Stimulated activated CD4-positive, alpha-beta T cell treated with anti-CD3 and anti-CD28 coated beads, Interleukin-1b, Interleukin-23, amount 100 ng/mL, for 1 hour (primary cell): ENCODE measurements at places on chromosomes 4 and X.

- no peak for DNase-seq
These were observed 24.0 kb downstream of the HOPX start for GRCh38 chr4:56657128-56657527.

DNA sequence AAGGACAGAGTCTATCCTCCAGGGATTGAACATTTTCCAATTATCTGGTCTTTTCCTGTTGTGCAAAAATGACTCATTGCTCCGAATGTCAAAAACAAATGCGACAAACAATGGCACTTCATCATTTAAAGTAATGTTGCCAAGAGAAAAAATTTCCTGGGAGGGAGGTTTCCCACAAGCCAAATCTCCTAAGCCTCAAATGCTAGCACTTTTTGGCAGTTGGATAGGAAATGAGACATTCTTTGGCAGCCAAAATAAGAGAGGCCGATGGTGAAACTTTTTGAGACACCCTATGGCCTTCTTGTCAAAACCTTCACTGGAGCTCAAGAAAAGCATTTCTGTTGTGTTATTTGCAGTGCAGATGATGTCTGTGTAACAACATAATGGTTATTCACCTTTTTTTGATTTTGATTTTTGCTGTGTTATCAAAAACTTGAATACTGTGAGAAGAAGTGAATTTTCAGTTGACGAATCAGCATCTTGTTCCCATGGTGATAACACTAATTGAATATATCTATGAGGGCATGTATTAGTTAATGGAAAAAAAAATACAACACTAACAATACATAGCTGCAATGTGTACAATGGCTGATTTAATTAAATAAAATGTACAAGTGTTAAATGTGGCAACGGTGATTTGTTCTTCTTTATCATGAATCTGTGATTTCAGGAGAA, 333.8 kb downstream of the ANK2 start:
- DNase-seq = no peak

- no peak for DNase-seq
These were observed 57.8 kb upstream of the FAM47B start for GRCh38 chrX:34884817-34885216.

GRCh38 chrX:28582511-28582910, 4.7 kb upstream of the IL1RAPL1 start:
- no peak for DNase-seq

GRCh38 chr4:89598602-89599001, 238.4 kb downstream of the SNCA start:
- DNase-seq = no peak

DNA sequence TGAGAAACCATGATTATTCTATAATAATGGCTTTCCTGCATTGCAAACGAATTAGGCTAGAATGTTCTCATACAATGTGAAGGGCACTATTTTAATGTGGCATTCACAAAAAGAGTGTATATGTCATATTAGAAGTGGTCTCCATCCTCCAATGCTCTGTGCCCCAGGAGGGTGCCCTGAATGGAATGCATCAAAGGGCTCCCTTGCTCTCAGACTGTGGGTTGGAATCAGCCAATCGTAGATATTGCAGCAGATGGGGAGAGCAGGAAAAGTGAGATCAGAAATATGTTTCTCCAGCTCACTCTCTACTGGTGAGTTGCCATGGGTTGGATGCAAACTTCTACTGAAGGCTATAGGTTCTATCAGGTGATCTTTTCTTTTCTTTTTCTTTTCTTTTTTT, 11.9 kb upstream of the NSUN7 start:
- DNase-seq = no peak

GRCh38 chr4:103098756-103099440, 736 bp downstream of the BDH2 start:
- DNase-seq = no peak

DNA sequence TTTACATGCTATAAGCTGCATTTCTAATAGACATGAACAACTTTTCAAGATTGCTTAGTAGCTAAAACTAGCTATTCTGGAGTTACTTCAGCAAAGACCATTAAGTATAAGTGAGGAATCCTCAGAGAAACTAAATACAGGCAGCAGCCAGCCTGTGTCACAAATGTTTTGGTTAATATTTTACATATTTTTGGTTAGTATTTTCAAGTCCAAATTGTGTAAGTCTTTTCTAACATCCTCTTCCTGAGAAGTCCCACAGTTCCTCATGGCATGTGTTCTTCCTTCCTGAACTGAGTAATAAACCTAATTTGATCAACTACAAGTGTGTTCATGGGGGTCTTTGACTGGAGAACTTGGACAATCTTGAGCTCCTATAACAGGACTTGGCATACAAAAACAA, 42.4 kb upstream of the MCF2 start:
- no peak for DNase-seq

DNA sequence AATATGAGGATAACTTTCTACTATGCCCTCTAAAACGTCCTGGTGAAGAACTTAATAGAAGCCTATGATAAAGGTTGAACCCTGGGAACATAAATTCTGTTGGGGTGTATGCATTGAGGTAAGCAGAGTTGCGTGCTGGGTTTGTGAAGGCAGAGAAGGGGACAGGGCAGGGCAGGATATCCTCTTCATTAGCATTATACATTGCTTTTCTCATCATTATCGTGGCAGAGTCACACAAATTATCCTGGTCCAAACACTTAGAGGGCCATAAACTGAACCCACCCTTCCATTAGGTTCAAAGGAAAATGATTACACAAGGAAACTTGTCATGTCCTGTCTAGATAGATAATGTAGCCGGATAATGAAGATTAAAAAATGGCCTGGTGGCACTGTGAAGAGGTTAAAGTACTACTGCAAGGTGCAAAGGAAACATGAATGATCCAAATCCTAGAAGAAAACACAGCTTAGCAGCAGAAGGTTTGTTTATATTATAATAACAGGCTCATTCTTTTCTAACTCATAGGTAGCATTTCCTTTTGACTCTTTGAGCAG, 189.1 kb downstream of the SPCS3 start:
- no peak for DNase-seq

DNA sequence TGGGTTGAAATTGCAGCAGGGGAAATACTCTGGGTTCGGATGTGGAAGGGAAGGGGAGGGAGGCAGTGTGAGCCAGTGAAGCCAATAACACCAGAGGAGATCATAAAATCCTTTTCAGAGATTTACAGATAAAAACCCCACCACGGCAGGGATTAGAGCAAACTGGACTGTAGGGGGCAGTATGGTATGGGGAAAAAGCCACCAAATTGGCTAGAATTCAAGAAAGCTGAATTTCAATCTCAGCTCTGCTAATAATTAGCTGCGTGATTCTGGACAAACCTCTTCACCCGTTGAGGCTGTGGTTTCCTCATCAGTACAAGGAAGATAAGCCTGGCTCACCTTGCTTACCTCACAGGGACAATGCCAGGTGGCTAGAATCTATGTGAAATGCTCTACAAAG, 108.1 kb downstream of the ATG4A start:
- DNase-seq = no peak

GRCh38 chr4:187478292-187479140, 517.1 kb upstream of the ZFP42 start:
- DNase-seq = no peak

- no peak for DNase-seq
These were observed 101.3 kb downstream of the LARP1B start for GRCh38 chr4:128162434-128162833.

DNA sequence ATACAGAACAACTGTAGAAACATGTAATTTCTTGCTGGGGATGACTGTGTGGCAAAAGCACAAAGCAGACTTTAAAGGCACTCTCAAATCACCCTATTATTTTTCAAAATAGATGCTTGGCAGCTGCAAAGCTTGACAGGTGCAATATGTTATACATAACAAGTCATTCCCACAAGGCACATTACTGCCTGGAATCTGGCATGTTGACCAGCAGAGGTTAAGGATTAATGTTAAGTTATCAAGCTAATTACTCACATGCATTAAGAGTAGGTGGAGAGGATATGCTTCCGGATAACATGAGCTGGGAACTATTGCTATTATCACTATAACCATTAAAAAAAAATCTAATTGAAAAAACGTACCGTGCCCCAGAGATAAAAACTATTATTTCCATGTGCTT, 17.8 kb downstream of the ANOS1 start:
- no peak for DNase-seq
